ENCODE measurements at places on chromosomes 5 and 9.

- DNase-seq = no peak
Observed at GRCh38 chr9:107438211-107439031, 51.1 kb downstream of the KLF4 start.

DNA sequence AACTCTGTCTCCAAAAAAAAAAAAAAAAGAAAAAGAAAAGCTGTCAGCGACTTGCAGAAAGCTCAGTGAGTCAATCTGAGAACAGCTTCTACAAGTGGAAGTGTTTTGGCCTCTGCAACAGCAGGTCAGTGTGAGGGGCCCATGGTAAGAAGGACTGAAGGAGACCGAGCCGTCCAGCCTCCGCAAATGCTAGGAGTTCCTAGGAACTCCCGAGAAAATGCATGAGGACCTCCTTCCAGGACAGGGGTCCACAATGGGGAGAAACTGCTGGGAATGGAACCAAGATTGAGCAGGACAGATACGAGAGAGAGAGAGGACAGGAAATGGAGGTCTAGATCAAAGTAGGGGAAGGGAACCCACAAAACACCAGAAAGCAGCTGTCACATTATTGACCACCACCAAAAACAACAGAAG, 180.5 kb downstream of the CRB2 start:
- DNase-seq = no peak

DNA sequence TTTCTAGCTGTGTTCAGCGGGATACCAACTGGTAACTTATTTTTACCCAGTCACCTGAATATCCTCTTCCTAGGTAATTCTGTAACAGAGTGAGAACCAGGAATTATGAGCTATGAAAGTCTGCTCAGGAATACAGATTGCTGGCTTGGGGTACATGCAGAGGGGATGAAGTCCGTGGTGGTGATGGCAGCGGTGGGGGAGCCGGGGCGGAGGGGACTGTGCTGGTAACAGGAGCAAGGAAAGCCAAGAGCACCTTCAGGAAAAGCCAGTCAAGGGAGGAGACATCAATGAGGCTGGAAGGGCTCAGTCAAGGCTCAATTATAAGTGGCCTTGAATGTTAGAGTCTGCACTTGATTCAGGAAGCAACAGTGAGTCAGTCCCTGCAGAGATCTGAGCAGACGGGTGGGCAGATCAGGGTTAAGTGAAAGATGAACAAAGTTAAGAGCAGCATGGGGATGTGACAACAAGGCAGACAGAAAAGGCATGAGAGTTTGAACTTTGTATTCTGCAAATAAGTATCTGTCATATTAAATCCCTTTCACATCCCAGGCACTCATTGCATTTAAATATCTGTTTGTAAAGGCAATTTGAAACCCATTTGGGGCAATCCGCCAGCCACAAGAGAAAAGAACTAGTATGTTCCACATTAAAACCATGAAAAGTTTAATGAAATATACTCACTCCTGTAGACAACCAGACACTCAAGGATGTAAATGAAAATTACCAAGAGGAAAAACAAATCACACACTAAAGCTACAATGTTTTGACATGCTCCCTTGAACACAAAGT, 101.2 kb downstream of the TTC39B start:
- no peak for DNase-seq

- DNase-seq = no peak
Observed at GRCh38 chr9:35042081-35042604, 30.3 kb downstream of the VCP start.

- no peak for DNase-seq
Observed at GRCh38 chr5:172455511-172456061, 1.3 kb upstream of the SH3PXD2B start.

DNA sequence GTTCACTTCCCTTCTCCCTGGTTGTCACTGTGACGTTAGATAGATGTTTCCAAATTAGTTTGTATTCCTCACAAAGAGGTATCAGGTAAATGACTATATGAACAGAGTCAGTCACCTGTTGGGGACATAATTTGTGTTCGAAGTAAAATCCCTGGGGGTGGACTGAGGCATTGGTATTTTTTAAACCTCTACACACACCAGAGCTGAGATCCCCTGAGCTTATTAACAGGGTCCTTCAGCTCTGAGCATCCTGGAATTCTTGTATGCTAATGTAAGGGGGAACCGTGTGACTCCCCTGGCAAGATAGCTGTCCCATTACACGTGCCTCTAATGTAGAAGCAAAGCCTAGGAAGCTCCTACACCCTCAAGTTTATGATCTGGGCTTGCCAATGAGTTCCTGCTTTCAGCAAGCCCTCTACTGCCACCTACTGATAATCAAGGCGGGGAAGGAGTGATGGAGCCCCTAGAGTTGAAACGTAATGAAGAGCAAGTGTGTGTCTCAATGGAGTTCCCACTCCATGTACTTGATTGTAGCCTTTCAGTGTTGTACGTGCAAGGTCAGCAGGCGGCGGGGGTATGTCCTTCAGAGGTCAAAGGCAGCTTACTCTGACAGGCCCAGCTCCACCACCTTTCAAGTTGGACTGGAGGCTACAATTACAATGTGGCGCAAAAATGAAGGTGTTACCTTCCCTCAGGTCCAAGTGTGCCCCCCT, 14.4 kb downstream of the PRKACG start:
- peak; percentile 58 for DNase-seq

- DNase-seq = no peak
Observed at GRCh38 chr9:7174884-7175283, 417.1 kb downstream of the KDM4C start.

DNA sequence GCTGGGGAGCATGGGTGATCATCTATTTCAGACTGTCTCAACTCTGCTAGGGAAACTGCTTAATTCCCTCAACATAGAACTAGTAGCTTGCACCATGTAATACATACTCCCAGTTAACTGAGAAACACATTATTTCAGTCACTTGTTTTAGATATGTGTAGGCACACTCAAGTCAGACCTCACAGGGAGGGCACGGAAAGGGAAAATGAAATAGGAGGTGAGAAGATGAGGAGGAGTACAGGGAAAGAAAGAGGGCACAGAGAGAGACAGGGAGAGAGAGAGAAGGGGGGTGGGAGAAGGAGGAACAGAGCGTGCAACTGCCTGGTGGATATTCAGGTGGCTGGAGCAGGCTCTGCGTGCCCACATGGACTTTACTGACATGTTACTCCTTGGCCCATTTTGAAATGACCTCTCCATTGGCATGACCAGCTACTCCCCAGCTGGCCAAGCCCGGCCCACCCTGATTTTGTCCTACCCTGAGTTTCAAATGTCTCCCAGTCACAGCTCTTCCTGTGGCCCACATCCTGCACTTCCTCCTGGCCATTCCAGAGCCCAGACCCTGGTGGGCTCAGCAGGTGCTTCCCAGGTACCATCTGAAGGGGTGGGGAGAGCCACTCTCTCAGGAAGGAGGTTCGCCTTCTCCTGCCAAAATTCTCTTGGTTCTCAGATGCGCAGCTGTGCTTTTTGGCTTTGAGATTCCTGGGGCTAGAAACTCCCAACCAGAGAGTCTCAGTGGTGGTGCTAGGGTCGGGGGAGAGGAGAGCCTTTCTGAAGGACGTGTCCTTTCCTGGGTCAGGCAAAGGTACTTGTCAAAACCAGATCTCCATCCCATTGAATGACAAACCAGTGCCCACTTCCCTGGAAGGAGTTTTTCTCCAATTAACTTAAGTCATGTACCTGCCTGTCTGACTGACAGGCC, 229.4 kb downstream of the FSTL4 start:
- DNase-seq = no peak

- no peak for DNase-seq
Observed at GRCh38 chr5:54234304-54234933, 76.0 kb downstream of the ARL15 start.

DNA sequence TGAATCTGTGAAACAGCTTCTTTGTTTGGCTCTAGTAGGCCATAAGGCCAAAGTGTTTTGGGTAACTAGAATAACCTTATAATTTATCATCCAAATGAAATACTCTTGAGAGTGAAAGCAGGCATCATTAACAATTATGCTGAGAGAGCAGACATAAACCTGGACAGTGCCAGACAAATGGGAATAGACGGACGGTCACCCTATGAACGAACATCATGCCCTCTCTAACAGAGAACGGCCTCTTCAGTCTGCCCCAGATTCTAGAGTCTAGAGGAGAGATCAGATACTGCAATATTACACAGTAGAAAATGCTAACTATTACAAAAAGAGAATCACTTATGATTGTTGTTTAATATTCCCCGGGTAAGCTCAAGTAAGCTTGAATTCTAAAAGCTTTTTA, 68.5 kb downstream of the APBA1 start:
- no peak for DNase-seq

GRCh38 chr5:16570121-16570815, 46.5 kb downstream of the RETREG1 start:
- DNase-seq = no peak

DNA sequence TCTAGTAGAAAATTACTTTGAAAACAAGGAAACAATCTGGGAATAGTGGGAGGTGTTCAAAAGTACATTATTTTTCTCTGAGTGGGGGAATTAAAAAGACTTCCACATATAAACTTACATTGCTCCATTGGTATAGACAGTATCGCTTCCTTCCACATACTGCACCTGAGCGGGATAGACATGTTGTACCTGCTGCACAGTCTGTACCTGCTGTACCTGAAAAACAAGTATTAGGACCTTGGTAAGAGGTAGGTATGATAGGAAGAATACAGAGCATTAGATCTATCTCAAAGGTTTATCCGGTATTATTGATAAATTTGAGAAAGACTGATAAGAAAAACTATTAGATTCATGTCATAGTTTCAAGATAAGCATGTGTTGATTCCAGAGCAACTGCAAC, 179.3 kb downstream of the RFX3 start:
- DNase-seq = no peak

- DNase-seq = no peak
Observed at GRCh38 chr5:31692561-31693221, 53.8 kb downstream of the PDZD2 start.

- DNase-seq = no peak
Observed at GRCh38 chr9:133127340-133127981, 6.4 kb upstream of the RALGDS start.

DNA sequence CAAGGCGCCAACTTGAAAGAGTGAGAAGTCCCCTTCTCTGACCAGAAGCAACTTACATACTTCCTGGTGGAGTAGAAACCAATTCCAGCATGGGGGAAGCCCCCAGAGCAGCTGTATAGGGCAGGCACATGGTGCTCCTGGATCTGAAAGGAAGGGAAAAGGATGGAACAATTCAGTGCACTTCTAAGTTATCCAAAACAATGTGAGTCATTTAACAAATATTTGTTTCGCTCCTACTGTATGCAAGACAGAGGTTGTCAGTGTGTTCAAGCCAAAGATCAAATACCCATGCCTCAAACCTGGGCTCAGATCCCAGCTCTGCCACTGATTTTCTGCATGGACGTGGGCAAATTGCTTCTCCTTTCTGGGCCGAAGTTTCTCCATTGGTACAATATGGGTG, 67.1 kb downstream of the LHX2 start:
- no peak for DNase-seq

DNA sequence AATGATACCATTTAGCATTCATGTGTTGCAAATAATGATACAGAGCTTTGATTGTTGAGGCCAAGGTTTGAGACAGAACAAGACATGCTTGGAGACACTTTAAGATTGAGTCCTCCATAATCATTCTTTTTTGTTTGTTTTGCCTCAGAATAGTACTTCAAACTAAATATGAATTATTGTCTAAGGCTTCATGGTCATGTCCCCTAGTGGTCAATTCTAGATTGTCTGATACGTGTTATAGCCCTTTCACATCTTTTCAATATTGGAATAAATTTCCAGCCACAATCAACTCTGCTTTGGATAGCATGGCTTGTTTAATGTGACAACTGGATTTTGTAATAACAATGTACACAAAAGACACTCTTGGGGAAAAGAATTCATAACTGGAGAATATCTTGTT, 64.2 kb downstream of the PRLR start:
- DNase-seq = no peak

DNA sequence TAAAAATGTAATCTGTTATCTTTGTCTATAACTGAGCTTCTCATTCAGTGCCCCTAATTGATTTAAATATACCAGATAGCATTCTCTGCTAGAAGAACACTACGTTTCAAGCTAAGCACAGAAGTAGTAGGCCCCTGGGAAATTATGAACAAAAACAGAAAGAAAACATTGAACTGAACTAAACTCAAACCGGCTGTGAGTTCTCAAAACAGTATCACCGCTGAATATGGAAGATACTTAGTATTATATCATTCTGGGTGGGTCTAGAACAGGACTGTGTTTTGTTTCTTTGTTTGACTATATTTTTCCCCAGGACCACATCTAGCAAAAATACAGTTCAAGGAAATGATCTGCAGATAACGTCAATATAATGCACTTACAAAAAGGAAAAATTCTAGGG, 95.1 kb upstream of the HMHB1 start:
- no peak for DNase-seq

DNA sequence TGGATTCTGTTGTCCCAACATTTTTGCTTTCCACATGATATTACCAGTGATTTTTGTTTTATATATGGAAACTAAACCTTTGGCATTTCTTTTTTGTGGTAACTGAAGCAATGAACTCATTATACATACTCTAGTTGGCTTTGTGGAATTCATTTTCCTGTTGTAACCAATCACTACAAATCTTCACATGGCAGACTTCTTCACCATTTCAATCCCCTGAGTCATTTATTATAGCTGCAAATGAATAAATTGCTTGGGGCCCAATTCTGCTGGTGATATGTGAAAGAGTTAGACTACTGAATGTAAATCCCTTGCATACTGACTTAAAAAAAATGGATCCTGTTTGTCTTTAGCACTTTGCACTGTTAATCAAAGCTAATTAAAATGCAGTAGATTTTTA, 1709.6 kb upstream of the WWC1 start:
- DNase-seq = no peak

GRCh38 chr5:89991592-89991991, 418.0 kb downstream of the CETN3 start:
- DNase-seq = no peak

DNA sequence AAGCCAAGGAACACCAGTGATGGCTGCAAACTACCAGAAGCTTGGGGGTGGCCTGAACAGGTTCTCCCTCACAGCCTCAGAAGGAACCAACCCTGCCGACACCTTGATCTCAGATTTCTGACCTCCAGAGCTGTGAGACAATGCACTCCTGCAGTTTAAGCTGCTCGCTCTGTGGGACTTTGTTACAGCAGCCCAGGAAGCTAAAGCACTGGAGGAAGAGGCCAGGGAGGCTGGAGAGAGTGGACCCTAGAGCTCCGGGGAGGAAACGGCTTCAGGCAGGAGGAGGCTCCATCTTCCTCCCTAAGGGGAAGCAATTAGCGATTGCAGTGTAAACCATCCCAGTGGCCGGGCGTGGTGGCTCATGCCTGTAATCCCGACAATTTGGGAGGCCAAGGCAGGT, 25.1 kb downstream of the BARX1 start:
- DNase-seq = no peak

- DNase-seq = no peak
Observed at GRCh38 chr5:64958757-64959391, 190.1 kb downstream of the CWC27 start.

GRCh38 chr5:172429201-172429940, 25.0 kb downstream of the SH3PXD2B start:
- DNase-seq = no peak

- no peak for DNase-seq
Observed at GRCh38 chr9:32550150-32550561, 2.0 kb upstream of the SMIM27 start.

- DNase-seq = no peak
Observed at GRCh38 chr5:151550146-151550545, 41.0 kb downstream of the FAT2 start.
